ENCODE measurements at places on chromosomes 3 and 15.
A peak's percentile ranks its signal among the peaks of the same experiment; 100 is the strongest.

DNA sequence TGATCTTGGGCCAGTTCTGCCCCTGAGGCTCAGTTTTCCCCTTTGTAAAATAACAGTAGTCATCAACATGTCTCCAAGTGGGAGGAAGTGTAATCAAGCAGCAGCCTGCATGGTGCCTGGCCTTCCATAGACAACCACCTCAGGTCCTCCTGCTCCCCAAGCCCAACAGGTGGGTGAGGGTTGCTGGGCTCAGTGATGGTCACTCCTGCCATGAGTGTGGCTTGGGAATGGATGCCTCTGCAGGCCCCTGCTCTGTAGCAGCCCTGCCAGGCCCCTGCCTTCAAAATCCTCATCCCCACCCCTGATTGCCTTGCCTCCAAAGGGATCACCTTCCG is 59.1 kb upstream of the SLC6A1 start:
- no peak for DNase-seq

DNA sequence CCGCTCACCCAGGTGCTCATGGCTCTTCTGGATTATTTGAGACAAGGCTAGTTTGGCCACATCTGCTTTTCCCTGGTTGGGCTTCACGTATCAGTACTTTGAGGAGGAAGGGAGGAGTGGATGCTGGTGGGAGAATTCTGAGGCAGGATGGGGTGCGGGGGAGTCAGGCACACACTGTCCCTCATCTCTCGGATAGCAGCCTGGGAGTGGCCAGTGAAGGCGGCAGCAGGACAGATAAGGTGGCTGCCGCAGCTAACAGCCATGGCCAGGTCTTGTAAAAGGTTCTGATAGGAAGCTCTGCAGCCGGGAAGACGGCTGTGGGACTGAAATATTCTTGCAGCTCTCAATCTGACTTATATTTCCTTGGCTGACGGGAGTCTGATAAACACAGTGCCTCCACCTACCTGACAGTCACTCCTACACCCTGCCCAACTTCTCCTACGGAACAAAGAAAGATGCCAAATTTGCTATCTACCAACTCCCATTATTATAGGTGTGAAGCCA is 87.3 kb downstream of the MESD start:
- DNase-seq, result no peak

DNA sequence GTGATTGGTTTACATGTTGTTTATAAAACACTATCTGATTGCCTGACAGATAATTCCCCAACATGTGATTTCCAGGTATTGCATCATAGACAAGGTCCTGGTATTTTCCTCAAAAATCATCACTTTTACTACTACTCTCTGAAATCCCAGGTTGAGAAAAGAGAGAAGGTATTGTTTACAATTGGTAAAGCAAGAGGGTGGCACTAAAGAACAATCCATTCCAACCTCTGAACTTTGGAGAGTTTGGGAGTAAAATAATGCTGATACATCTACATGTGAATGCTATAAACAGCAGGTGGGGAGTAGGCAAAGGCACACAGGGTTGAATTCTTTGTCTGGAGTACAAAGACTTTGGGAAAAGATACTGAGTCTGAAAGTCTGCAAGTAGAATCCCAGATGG is 134.2 kb downstream of the WDR72 start:
- DNase-seq, result no peak

DNA sequence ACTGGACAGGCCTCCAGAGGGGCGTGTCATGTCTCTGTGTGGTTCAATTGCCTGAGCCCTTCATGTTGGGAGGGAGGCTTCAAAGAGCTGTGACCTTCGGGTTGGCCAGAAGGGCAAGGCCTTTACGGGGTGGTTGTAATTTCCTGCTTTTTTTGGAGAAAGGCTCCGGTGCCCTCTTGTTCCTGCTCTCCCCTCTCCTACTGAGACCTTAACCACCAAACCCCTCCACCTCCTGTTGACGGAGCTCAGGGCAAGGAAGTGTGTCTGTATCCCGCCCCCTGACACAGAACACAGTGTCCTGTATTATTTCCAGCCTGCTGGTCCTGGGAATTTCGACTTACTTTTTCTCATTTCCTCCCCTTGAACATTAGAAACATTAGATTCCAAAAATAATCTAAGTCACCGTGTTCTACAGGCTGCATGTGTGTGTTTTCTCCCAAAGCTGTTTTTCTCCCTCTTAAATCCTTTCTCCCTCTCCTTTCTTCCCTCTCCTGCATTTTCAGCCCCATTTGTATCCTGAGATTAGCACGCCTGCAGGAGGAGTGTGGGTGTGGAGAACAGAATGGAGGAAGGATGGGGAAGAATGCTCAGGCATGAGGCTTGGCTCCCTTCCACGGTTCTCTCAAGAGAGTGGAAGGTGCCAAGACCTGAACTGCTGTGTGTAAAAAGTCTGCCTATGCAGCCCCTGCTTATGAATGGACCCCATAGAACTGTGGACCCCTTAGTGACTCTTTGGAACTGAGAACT is 285.4 kb upstream of the ROPN1 start:
- no peak for DNase-seq

DNA sequence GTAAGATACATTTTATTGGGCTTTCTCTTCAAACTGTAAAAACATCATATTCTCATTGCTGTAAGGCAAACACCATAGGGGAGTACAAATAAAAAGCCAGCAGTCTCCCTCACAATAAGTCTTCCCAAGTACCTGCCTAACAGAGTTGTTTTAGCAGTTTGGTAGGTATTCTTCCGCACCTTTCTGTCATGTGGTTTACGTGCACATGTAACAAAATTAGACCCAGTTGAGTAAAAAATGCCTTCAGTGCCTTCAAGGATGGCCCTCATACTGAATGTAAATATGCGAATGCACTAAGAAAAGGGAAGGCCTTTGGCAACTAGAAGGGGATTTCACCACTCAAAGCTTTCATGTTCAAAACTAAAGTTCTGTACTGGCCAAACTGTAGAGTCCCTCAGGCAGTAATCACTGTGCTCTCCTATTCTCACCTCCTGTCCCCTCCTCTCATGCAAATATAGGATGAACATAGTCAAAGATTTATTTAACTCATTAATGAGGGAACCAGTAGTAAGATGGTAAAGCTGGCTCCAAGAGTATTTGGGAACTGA is 26.4 kb downstream of the USP3 start:
- no peak for DNase-seq

GRCh38 chr3:123027292-123028232 is at the start of gene SEMA5B:
Gene SEMA5B, minus strand, starts transcription at chr3:123027763. Its CDS starts 66,500 bp downstream, at chr3:122961263.
- peak; percentile 45 for DNase-seq

DNA sequence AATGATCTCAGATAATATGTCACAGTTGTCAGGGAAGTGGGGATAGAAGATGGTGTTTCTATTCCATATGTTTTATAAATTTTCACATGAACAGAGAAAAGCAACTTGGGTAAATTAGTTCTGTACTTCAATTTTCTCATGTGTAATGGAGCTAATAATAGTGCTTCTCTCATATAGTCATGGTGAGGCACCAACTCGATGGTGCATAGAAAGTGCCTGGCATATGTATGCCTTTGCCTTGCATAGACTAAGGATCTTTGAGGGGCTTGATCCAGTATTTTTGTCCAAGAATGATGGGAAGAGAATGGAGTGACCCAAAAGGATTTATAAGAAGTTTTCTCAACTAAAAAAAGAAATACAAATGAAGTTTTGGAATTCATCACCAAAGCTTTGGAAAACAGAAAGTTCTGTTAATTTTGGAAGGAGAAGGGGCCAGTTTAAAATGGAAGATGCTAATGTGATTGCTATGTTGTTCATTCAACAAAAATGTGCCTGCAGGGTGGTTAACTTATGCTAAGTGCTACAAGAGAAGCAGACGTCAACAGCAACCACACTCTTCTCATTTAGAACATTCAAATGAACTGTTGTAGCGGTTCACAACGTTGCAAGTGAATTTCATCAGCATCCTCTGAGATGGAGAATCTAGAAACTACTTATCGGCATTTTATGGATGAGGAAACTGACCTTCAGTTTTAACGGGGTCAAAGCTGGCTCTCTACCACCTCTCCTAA is 86.1 kb downstream of the RTP4 start:
- no peak for DNase-seq

GRCh38 chr3:9248522-9249271 is 749 bp downstream of the SRGAP3 start:
- peak; percentile 48 for DNase-seq

GRCh38 chr3:10511809-10512494 is 6.6 kb upstream of the ATP2B2 start:
- no peak for DNase-seq
